NCI-H2107 (cell line): ENCODE measurements at places on chromosomes 1 and 21.

- no peak for DNase-seq
These were observed 501.6 kb downstream of the NPHP4 start for GRCh38 chr1:5490635-5491034.

DNA sequence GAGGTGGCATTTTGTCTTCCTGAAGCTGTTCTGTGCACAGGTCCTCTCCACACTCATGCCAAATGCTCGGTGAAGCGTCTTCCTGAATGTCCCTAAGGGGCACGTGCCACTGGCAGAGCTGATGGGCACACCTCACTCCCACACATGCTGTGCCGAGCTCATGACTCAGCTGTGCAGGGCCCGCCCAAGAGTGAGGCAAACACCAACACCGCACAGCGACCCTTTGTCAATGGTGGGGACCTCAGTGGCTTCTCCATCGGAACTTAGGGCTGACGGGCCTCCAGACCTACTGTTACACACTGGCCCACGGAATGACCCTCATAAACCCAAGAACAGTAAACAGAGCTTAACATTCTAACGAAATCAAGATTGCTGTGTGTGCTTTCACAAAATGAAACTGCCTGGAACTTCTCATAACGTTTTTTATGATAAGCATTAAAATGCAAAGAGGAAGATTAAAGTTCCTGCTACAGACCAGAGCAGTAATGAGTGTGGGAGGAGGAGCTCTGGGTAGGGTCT is 89.3 kb downstream of the SIM2 start:
- no peak for DNase-seq

GRCh38 chr1:157992031-157992832 is 1.2 kb upstream of the KIRREL1 start:
- peak; percentile 19 for DNase-seq

GRCh38 chr1:119903443-119903835 is 7.1 kb upstream of the ADAM30 start:
- no peak for DNase-seq

GRCh38 chr1:205950280-205950679 is 7.0 kb upstream of the SLC26A9 start:
- no peak for DNase-seq

DNA sequence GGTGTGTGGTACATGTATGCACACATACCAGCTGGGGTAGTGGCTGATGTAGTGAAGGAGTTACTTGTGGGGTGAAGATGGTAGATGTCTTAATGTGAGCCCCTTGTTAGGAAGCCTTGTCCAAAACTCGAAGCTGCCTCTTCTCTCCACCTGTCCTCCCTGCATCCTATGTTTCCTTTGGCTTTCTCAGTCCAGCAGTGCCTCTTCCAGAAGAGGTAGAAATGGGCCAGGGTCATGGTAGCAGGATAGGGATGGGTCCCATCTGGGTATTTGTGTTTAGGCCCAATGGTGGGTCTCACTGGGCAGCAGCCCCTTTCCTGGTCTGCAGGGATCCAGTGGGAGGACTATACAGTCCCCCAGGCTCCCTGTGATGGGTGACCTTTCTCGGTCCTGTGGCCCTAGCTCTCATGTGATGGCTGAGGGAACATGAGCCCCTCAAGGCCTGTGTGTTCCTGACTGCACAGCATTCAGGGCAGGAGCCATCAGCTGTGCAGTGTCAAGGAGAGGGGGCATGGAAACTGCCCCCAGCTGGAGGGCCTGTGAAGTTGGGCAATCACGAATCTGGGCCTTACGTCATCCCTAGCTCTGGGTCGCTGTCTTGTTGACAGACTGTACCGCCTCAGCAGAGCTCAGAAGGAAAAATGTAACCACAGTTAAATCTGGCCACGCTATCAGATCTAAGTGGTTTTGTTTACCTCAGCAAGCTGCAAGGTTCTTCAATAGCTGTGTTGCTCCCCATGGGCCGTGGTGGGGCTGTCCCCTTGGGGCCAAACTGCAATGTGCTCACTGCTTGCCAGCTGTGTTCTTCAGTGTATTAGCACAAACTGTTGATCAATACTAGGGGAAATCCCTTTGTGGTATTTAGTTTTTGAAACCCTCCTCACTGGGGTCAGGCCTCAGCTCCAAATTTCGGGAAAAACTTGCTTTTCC is 82.7 kb downstream of the NOS1AP start:
- DNase-seq = peak; percentile 63

DNA sequence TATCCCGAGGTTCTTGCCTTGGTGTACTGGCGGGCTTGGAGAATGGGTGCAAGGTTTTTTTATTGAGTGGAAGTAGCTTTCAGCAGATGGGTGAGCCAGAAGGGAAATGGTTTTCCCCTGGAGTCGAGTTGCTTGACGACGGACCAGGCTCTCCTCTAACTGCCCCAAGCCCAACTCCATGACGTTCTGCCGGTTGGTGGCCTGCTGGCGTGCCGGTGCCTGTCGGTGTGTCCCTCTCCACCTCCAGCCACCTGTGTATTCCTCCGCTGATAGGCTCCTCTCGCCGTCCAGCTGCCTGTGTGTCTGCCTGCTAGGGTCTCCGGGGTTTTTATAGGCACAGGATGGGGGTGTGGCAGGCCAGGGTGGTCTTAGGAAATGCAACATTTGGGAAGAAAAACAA is 34.3 kb upstream of the PTGFRN start:
- no peak for DNase-seq

GRCh38 chr1:94100785-94101612 is 19.9 kb downstream of the ABCA4 start:
- DNase-seq = no peak

DNA sequence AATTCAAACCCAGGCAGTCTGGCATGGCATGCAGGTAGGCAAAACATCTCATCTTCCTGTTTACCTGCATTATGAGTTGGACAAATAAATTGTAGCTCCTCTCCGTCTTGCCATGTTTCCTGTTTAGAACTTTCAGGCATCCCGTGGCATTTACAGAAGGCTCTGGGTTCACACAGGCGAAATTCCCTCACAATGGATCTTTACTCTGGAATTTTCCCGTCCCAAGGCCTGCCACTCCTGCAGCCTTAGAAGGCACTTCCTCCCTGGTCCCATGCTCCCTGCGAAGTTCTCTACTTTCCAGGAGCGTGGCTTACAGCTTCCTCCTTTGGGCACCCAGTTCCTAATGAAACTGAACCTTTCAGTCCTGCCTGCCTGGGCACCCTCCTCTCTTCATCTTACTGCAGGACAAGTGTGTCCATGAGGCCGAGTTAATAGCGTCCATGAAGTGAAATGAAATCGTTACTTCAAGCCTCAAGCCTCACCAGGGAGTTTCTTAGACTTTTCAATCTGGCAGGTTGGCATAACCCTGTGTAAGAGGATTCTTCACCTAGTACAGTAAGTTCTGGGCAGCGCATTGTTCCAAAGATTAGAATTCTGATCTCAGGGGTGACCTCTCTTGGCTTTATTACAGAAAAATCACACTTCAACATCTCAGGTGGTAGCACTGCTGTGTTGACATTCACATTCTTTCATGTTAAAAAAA is 36.8 kb upstream of the AHCYL1 start:
- no peak for DNase-seq

DNA sequence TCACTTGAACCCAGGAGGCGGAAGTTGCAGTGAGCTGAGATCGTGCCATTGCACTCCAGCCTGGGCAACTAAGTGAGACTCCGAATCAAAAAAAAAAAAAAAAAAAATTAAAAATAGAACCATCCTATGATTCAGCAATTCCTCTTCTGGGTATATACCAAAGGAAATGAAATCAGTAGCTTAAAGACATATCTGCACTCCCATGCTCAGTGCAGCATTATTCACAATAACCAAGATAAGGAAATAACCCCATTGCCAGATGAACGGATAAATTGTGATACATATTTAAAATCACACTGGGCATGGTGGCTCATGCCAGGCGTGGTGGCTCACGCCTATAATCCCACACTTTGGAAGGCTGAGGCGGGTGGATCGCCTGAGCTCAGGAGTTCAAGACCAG is 23.8 kb downstream of the ALDH9A1 start:
- no peak for DNase-seq

DNA sequence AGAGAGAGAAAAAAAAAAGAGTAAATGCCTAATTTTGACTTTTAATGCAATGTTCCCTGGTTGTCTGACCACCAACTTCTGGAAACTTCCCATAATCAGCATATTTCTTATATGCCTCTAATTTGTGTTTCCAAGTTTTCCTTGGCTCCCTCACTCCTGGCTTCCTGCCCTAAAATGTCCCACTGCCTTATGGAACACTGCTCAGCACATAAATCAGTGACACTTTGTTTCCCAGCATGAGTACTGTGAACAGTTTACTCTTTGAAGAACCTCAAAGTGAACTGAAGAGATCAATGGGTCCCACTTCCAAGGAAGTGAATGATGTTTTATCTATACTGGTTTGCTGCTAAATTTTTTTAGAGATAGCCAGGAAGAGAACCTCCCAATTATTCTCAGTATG is 271.3 kb upstream of the PRMT6 start:
- no peak for DNase-seq

GRCh38 chr21:24276204-24276603 is 1331.1 kb downstream of the MRPL39 start:
- DNase-seq = no peak

DNA sequence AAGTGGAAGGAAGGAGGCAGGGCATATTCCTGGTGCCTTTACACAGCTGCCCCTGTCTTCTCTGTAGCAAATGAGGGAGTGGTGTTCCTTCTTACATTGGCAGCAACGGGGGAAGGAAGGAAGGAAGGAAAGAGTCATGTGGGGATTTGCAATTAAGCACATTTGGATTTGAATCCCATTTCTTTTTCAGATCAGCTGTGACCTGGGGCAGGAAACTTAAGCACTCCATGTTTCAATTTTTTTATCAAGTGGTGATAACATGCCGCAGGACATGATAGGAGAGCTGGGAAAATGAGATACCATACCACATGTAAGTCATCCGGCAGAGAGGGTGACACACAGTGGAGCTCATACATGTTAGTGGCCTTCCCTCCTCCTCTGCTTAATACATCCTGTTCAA is 186.8 kb downstream of the APP start:
- no peak for DNase-seq

GRCh38 chr21:34988139-34988538 is 61.0 kb downstream of the RUNX1 start:
- DNase-seq = no peak

GRCh38 chr1:223208164-223209076 is 65.4 kb upstream of the TLR5 start:
- no peak for DNase-seq

DNA sequence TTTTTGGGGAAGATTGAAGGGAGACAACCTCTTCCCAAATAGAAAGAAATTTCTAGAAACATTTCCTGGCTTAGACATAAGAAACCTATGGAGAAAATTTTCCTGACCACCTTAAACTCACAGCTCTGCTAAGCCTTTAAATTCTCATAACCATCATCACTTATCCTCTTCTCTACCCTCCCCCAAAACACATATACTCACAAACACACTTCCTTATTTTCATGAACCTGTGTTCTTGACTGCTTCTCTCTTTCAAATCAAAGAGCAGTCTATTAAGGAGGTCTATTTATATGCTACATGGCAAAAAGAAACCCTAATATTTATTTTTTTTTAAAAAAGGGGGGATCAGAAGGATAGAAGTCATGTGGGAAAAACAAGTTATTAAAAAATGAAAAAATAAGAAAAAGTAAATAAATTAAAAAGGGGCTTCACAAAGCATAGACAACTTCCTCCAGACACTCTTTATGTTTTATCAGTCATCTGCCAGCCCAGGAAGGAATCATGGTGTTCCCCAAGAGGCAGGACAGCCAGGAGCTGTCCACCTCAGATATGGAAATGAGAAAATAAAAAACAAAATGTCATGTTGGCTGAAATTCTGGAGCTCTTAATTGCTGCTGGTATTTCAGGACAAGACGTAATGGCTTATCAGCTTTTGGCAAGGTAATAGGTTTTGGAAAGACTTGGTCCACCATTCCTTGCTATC is 12.8 kb upstream of the RGS2 start:
- no peak for DNase-seq

GRCh38 chr1:26094677-26095383 is 16.8 kb upstream of the PDIK1L start:
- peak; percentile 43 for DNase-seq

DNA sequence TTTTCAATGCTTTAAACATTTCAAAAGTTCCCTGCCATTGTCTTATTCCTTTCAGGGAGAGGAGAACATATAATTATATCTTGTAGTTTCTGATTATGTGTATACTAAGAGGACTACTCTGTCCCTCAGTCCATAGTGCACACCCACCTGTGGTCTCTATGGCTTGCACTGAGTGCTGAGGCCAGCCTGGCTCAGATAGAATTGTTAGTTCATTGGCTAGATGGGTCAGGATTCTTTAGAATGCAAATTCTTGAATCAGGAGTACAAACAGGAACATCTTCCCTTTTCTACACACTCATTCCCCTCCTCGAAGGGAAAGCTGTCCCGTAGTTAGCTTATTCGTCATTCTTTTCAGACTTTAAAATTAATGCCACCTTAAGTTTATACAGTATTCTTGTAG is 8.2 kb downstream of the BACH1 start:
- no peak for DNase-seq

GRCh38 chr1:19113697-19114092 is 96.4 kb downstream of the UBR4 start:
- DNase-seq = no peak

DNA sequence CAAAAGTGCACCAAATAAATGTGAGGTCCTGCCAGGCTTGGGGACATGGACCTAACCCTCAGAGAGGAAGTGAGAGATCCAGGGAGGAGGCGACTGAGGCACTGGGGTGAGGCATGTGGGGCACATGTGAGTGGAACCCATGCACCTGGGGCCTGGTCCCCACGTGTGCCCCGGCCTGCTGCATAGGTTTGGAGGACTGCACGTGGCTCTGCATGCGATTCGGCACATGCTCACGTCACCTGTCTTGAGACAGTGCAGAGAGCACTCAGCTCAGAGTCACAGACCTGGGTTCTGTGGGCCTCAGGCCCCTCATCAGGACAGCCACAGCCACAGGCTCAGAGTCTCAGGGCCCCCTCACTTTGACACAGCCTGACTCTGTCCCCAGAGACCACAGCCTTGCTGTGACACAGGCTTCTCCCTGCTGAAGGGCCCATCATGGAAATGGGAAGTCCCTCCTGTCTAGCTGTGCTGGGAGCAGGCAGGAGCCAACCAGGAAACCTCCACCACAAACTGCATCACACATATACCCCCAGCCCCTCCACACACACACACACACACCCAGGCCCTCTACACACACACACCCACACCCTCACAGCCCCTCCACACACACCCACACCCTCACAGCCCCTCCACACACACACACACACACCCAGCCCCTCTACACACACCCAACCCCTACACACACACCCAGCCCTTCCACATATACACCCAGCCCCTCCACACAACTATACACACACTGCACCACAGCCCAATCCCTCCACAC is 48.2 kb downstream of the SLC9A1 start:
- no peak for DNase-seq

DNA sequence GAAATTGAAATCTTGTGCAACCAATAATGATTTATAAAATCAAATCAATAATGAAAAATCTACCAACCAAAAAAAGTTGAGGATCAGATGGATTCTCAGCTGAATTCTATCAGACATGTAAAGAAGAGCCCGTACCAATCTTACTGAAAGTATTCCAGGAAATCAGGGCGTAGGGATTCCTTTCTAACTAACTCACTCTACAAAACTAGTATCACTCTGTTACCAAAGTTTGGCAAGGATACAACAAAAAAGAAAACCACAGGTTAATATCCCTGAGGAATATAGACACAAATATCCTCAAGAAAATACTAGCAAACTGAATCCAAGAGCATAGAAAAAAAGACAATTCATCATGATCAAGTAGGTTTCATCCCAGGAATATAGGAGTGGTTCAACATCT is 52.8 kb upstream of the ADGRL4 start:
- DNase-seq = no peak
